ENCODE measurements at places on chromosomes 11 and 22. TPM values are rescaled to one million over a fixed set of nuclear protein-coding genes. Genes with fewer than 3 reads are reported as not detected.
A peak's percentile ranks its signal among the peaks of the same experiment; 100 is the strongest.

Gene OR6A2
- 0.09 TPM for total RNA-seq

GRCh38 chr11:78189851-78190250 is 1.1 kb downstream of the USP35 start:
- no peak for DNase-seq

- DNase-seq, result no peak
These were observed 1434.7 kb downstream of the BRD1 start for GRCh38 chr22:48393041-48393370.

GRCh38 chr22:18888115-18888514 is 18.0 kb upstream of the DGCR6 start:
- no peak for DNase-seq

Gene LRFN4
- 33.7 TPM for total RNA-seq

- no peak for DNase-seq
These were observed 324.2 kb downstream of the MIAT start for GRCh38 chr22:26981541-26981940.

GRCh38 chr11:19225123-19225522 is 15.6 kb downstream of the E2F8 start:
- no peak for DNase-seq

GRCh38 chr11:662689-663274 is 25.7 kb downstream of the DRD4 start:
- DNase-seq, result peak; percentile 15

Gene MAP6
- total RNA-seq, result 3.9 TPM

DNA sequence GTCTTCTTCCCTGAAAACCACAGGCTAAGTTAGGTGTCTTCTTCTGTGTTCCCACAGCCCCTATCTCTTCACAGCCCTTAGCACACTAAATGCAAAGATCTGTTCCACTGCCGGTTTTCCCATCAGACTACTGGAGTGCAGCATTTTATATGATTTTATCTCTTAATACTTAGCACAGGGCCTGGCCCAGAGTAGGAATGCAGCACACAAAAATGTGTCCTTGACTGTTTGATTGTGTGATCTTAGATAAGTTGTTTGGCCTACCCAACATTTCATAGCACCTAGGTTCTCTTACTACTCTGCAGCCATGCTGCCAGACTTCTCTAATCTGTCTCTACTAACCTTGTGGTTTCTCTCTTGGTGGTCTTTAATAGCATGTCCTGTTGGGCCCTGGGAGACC is 54.1 kb upstream of the RRM1 start:
- no peak for DNase-seq

DNA sequence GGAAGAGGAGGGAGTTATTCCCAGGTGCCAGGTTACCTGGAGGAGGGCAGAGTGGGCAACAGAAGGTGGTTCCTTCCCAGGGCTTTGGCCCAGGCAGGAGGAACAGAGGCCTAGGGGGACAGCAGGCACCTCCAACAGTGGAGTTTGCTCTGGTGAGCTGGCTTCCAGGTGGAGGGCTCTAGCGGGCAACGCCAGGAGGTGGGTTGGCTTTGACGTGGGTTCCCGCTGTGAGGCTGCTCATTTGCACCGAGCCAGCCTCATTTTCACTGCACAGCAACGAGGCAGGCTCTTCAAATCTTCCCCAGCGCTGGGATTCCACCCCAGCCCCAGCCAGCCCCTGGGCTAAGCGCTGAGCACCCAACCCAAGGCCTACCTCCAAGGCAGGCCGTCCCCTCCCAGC is 8.1 kb downstream of the IGSF9B start:
- DNase-seq, result no peak

Gene OR5M3
- not detected for total RNA-seq

GRCh38 chr11:129998107-129998506 is 4.5 kb downstream of the PRDM10 start:
- no peak for DNase-seq

DNA sequence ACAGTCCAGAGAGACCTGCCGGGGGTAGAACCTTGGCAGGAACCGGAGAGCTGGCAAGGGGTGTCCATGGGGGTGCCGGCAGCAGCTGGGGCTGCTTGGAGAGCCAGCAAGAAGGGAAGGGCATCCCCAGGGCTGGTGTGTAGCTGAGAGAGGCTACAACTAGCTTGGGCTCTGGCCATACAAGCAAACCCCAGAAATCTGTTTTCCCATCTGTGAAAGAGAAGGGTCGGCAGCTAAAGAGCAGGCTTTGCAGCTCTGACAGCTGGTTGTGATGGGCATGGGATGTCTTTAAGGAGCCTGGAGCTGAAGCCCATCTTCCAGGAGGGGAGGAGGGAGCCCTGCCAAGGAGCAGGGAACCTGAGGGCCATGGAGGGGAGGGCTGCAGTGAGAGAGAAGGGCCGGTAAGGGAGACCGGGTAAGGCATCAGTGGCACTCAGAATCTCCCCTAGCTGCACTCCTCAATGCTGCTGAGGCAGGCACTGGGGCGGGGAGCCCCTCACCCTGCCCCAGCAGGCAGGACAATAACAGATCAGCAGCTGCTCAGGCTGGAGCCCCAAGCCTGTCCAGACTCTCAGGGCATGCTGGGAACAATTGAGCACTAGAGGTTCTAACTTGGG is 3.9 kb downstream of the CHST1 start:
- no peak for DNase-seq

DNA sequence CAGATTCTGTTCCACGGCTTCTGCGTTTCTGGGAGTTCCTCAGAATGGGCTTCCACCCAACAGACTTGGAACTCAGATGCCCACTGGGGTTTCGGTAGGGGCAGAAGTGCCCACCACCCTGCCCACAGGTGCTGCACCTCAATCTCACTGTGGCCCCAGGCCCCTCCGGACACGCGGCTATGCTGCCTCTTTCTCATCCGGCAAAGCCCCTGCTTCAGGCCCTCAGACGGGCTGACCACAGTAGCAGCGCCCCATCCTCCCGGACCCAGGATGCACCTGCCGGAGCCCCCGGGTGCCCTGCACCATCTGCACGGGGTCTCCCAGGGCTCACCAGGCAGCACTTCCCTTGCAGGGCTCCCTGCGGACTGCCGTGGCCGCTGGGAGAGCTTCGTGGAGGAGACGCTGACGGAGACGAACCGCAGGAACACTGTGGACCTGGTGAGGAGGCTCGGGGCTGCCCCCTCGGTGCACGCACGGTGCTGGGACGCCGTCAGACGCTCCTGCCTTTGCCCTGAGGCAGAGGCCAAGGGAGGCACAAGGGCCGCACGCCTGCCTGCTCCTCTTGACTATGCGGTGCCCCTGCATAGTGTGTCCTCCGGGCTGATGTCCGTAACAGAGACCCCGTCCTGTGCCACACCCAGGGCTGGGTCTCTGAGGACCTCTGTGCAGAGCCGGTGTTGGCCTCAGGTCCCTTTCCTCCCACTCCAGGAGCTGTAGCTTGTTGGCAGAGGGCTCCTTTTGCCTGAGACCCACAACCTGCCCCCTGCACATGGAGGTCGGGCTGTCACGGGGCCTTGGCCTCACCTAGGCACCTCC is 38.6 kb downstream of the SBF1 start:
- DNase-seq, result no peak

DNA sequence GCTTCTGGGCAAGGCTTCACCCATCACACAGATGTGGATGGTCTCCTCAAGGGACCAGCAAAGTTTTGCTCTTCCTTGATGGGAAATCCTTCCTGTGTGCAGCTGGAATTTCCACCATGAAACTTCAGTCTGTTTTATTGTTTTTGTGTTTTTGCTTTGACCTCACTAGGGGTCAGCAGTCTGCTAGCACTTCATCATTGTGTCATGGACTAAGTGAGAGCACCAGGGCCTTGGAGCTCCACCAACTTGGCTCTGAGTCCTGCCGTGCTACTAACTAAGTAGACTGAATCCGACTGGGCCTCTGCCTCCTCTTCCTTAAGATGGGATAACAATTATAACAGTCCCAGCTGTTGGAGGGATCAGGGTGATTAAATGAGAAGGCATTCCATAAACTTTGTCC is 305.8 kb upstream of the NCAM1 start:
- peak; percentile 86 for DNase-seq

GRCh38 chr11:87213444-87213843 is 175.7 kb downstream of the TMEM135 start:
- no peak for DNase-seq

DNA sequence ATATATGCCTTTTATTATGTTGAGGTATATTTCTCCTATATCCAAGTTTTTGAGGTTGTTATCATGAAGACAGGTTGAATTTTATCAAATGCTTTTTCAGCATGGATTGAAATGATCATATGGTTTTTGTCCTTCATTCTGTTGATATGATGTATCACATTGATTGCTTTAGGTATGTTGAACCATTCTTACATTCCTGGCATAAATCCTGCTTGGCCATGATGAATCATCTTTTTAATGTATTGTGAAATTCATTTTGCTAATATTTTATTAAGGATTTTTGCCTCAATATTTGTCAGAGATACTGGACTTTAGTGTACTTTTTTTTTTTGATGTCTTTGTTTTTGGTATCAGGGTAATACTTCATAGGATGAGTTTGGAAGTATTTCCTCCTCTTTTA is 283.8 kb upstream of the C11orf87 start:
- DNase-seq, result no peak

DNA sequence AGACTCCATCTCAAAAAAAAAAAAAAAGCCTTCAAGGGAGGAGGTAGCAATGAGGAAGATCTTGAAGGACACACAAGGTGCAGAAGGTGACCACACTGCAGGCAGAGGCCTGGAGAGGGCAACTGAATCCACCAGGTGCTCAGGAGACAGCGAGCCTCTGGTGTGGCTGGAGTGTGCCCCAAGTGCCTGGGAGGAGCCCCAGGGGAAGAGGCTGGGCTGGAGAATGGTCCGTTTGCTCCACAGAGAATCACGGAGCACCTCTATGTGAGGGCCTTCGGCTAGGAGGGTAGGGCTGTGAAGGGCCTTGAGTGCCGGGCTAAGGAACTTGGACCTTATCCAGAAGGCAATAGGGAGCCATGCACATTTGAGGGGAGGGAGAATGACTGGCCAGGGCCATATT is 50.3 kb downstream of the ARRB1 start:
- DNase-seq, result no peak

Gene SMTNL1
- total RNA-seq, result not detected

Gene OR8D1
- not detected for total RNA-seq

DNA sequence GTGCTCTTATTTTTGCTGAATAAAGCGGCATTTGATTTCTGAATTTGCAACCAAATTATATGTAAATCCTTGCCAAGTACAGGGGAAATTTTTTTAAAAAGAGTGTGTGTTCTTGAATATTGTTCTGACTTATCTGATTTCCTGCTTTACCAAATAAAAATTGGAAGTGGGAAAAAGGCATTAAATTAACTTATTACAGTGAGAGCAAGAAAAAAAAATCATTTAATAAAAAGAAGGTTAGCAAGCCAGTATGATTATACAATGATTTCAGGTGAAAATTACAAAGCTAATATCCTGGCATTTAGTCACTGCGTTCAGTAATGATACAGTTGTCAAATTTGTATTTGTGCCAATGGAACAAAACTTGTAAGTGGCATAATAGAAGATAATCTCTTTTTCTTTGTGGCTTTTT is 82.1 kb upstream of the PPARA start:
- DNase-seq, result no peak

DNA sequence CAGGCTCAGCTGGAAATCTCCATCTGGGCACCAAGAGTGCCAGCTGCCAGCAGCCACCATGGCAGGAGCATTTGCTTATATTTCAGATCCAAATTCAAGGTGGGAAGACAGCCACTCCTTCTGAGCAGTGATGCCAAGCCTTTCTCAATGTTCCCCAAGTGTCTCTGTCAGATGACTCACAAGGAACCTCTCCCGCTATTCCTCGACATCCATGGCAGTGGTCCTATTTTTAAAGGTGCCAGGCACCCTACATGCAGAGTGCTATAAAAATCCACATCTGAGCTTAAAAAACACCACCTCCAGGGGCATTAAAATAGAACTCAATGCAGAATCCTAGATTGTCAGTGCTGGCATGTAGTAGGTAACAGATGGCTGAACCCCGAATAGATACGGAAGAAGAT is 112.1 kb downstream of the SLC1A2 start:
- no peak for DNase-seq

DNA sequence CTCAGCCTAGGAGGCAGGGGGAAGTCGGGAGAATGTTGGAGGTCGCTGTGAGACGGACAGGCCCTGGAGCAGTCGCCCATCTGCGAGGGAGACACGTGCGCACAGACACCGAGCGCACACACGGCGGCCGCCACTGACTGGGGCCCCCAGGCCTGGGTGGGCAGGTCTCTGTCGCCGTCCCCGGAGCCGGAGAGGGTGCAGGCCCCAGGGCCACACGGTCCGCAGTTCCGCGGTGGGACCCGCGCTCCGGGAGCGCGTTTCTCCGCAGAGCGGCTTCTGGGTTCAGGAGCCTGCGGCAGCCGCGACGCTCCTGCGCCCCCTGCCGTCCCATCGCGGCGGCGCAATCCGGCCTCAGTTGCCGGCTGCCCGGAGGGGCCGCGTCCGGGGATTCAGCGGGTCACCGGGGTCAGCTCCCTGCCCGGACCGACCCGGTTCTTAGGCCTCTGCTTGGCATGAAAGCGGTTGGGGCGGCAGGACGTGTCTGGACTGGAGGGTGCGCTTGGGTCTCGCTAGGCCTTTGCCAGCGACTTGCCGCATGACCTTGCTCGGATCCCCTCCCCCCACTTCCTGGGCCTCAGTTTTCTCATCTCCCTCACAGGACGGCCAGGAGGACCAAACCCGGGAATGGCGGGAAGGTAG is 31.2 kb downstream of the PDE2A start:
- DNase-seq, result peak; percentile 3

DNA sequence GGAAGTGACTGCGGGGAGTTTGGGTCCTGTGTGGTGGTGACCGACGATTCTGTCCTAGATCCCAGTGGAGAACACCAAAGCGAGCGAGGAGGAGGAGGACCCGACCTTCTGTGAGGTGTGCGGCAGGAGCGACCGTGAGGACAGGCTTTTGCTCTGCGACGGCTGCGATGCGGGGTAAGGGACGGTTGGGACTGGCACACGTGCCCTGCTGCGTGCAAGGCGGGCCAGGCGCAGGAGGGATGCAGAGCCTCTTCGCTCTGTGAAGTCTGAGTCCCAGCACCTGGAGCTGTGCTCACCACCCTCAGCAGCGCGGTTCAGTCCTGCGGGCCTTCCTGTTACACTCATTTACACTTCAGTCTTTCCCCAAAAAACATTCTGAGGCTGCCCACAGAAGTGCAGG is 16.2 kb downstream of the PHRF1 start:
- no peak for DNase-seq

Gene HDHD5
- total RNA-seq, result 28.8 TPM

- no peak for DNase-seq
These were observed 31.6 kb upstream of the IZUMO1R start for GRCh38 chr11:94272738-94273313.

DNA sequence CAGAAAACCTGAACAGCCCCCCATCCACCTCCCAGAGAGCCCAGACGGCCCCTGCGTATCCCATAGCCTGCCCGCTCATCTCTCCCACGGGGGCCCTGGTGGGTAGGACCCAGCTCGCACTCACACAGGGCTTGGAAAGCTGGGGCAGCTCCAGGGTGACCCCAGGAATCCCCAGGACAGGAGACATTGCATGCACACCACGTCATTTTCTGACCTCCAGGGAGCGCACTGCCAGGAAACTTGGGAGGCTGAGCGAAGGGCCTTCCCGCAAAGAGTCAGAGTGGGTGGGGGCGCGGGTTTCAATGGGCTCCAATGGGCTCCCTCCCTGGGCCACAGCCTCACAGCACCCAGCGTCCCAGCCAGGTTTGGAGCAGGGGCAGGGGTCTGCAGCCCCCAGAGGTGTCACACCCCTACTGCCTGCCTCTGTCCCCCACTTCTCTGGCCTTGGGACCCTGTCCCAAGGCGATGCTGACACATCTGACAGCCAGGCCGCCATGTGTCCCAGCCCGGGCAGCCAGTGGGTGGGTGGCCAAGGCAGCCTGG is 8.2 kb upstream of the SYT8 start:
- DNase-seq, result peak; percentile 84
